Mesothelial cell of epicardium (in vitro differentiated cells): ENCODE measurements at places on chromosomes 5 and 9.
A peak's percentile ranks its signal among the peaks of the same experiment; 100 is the strongest.

- no peak for DNase-seq
These were observed 459.6 kb downstream of the ACTL7B start for GRCh38 chr9:108396193-108396592.

GRCh38 chr5:158423623-158424200 is 564.8 kb upstream of the CLINT1 start:
- no peak for DNase-seq

GRCh38 chr5:2381070-2381469 is 370.4 kb downstream of the IRX2 start:
- no peak for DNase-seq

DNA sequence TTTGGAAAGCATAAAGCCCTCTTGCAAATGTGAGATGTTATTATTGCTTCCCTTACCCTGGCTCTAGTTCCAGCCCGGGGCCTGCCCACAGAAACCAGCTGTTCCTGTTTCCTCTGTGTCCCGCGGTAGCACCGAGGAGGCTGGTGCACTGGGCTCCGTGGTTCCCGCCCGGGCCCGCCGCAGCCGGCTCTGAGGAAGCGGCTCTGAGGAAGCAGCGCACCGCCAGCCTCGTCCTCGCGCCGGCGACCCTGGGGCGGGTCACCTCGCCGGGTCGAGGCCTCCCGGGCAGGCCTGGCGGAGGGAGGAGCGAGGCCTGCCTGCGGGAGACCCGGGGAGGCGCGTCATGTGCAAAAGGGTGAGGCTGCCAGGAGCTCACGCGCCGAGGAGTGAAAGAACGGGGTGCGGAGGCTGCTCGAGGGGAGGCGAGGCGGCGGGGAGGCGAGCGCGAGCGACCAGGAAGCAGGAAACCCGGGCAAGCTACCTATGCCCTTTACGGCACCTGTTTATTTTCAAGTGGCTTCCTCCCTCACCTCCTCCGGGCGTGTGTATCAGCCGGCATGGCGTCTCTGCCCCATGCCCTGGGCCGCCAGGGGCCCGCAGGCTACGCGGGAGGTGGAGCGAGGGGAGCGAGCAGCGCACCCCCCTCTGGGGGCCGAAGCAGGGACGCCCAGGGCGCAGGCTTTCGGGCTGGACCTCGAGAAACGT is 61.3 kb upstream of the MEGF10 start:
- DNase-seq: peak; percentile 27

DNA sequence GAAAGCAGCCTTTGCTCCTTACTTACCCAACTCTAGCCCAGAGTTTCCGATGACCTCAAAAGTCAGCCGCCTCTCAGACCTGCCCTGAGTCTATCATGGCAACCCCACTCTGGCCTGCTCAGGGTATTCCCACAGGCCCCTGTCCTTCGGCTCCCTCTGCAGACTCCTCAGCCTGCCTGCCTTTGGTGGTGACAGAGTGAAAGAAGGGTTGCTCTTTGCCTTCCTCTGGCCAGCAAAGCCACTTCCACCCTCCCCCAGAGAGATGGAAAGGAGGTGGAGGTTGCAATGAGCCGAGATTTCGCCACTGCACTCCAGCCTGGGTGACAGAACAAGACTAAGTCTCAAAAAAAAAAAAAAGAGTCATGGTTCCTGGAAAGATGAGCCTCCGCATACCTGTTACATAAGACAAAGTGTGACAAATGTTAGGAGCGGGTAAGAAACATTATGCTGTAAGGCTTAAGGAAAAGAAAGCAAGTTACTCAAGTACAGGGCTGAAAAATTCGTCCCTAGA is 2.3 kb upstream of the SMIM33 start:
- no peak for DNase-seq

DNA sequence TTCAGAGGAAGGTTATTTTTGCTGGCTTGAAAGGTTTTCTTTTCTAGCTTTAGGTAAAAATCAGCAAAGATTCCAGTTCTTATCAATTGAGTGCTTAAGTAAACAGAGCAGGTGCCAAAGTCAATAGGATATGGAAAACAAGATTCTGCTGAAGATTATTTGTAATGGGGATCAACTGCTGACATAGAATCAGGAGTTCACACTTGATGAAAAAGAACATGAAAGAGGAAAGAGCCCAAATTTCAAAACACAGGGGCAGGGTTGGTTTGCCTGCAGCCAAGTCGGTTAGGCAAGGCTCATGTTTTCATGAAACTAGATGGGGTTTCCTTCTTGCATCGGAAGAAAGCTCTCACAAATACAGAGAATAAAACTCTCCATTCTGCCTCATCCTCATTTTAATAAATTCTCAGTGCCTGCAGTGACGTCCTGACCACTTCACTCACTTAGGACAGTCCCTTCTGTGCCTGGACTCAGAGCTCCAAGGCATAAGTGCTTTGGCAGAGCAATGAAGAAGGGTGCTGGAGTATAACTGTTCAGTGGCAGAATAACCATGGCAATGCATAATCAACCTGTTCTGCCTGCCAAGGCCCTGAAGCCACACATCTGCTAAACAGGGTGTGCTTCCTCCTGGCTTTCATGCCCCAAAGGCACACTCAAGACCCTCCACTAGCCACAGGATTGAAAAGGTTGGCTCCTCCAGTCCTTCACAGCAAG is 179.6 kb downstream of the GNAQ start:
- no peak for DNase-seq

DNA sequence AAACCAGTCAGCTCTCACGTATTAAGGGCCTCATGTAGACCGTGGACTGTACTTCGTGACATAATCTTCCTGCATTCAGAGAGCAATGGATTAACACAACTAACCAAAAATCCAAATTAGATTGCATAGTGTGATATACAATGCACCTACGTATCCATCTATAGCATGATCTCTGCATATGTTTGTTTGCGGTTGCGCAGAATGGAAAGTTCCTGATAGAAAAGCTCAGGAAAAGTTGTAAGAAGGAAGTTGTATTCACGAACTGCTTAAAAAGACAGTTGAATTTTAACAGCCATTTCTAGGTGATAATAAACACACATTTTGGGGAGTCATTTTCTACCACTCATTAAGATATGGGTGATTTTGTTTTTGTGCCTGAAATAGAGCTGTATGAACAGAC is 869.0 kb downstream of the TLE4 start:
- no peak for DNase-seq

GRCh38 chr5:132751444-132751843 is 4.2 kb downstream of the CCNI2 start:
- DNase-seq: no peak

GRCh38 chr5:90365328-90365727 is 44.2 kb downstream of the CETN3 start:
- DNase-seq: no peak

GRCh38 chr5:173512637-173513435 is 103.6 kb downstream of the BOD1 start:
- no peak for DNase-seq
